ENCODE measurements at places on chromosomes 6 and 20.
A peak's percentile ranks its signal among the peaks of the same experiment; 100 is the strongest.

GRCh38 chr20:58843128-58843556, 7.6 kb downstream of the GNAS-AS1 start:
- DNase-seq = no peak

- no peak for DNase-seq
Measured at GRCh38 chr20:10713161-10713560, 39.4 kb upstream of the JAG1 start.

- no peak for DNase-seq
Measured at GRCh38 chr6:98498144-98498775, 336.1 kb upstream of the POU3F2 start.

- peak; percentile 7 for DNase-seq
Measured at GRCh38 chr20:19540392-19540791, 217.7 kb upstream of the RIN2 start.

DNA sequence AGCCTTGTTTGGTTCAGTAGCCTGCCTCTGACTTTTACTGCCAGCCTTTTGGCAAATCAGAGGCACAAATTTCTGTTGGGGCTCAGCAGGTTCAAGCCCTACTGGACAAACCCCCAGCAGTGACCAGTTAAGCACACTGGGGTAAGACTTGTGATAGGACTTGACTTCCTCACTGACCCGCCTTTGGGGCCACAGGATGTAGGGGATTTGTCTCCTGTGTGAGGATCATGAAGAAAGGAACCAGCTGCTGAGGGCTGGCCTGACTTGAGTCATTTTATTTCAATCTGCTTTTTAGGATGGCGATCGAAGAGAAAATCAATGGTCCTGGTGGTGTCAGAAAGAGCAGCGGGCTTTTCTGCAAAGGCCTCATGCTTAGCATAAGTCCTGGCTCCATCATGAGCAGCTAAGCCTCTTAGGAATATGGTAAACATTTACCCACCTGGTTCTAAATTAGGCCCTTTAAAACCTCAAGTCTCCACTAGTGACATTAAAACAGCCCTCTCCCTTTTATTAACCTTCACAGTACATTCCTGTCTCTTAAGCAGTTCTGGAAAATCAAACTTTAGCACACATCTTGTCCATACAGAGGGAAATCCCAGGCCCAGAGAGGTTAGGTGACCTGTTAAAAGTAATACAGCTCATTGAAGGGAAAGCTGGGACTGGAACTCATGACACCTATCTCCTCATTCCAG, 16.6 kb downstream of the CHMP4B start:
- no peak for DNase-seq

DNA sequence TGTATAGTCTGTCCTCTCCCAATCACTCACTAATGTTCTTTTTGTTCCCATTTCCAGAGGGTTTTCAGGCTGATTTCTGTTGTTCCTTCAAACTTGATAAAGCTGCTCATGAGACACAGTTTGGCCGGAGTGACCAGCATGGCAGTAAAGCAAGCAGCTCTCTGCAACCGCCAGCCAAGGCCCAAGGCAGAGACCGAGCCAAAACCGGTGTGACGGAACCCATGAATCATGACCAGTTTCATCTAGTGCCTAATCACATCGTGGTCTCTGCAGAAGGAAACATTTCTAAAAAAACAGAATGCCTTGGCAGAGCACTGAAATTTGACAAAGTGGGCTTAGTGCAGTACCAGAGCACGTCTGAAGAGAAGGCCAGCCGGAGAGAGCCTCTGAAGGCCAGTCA, 14.8 kb upstream of the RPL7L1 start:
- DNase-seq = peak; percentile 69

- peak; percentile 71 for DNase-seq
Measured at GRCh38 chr20:36836591-36837269, 39.2 kb upstream of the TLDC2 start.
